ENCODE measurements at places on chromosomes 7 and 10. TPM values are rescaled to one million over a fixed set of nuclear protein-coding genes. Genes with fewer than 3 reads are reported as not detected.

PLAU gene
- 169 TPM for total RNA-seq

VENTX gene
- total RNA-seq, result not detected

EN2 gene
- total RNA-seq, result 1.6 TPM

SHTN1 gene
- 0.82 TPM for total RNA-seq

TSPAN33 gene
- total RNA-seq, result 7.0 TPM

ECHDC3 gene
- 45.2 TPM for total RNA-seq

GSAP gene
- 0.74 TPM for total RNA-seq

HABP2 gene
- total RNA-seq, result not detected

AEBP1 gene
- 45.8 TPM for total RNA-seq

C10orf53 gene
- not detected for total RNA-seq

HTR7 gene
- total RNA-seq, result 6.4 TPM

PEX1 gene
- total RNA-seq, result 2.6 TPM

LRRC4 gene
- not detected for total RNA-seq

TCERG1L gene
- total RNA-seq, result not detected

MBL2 gene
- not detected for total RNA-seq

APBB1IP gene
- not detected for total RNA-seq

DOCK1 gene
- 30.8 TPM for total RNA-seq

IKZF1 gene
- total RNA-seq, result not detected

CUBN gene
- 8.9 TPM for total RNA-seq

PPP1R9A gene
- total RNA-seq, result 3.1 TPM

H2BK1 gene
- not detected for total RNA-seq

PALD1 gene
- 7.8 TPM for total RNA-seq

HMX3 gene
- total RNA-seq, result 5.0 TPM

EPHB6 gene
- total RNA-seq, result 3.6 TPM

CYP17A1 gene
- not detected for total RNA-seq

ATP6V1F gene
- total RNA-seq, result 97.0 TPM

NODAL gene
- not detected for total RNA-seq

CYP3A7 gene
- not detected for total RNA-seq

CAMK2B gene
- total RNA-seq, result 2.0 TPM

LRRC72 gene
- not detected for total RNA-seq

SKAP2 gene
- 10.6 TPM for total RNA-seq

MSS51 gene
- 2.4 TPM for total RNA-seq

ITGA8 gene
- total RNA-seq, result 0.03 TPM

RPEL1 gene
- total RNA-seq, result not detected

CPEB3 gene
- 0.53 TPM for total RNA-seq

OPN1SW gene
- not detected for total RNA-seq

POLR2J gene
- 18.4 TPM for total RNA-seq

GNB2 gene
- total RNA-seq, result 174 TPM

PHKG1 gene
- total RNA-seq, result 5.5 TPM

SORCS1 gene
- not detected for total RNA-seq

LGI1 gene
- total RNA-seq, result not detected

WEE2 gene
- total RNA-seq, result not detected

CFTR gene
- total RNA-seq, result not detected

DUSP5 gene
- total RNA-seq, result not detected

ZNF679 gene
- total RNA-seq, result not detected

C7orf57 gene
- total RNA-seq, result not detected

All from MG63 (cell line).